BJ (cell line): ENCODE measurements at places on chromosomes 7 and 10. TPM values are rescaled to one million over a fixed set of nuclear protein-coding genes. Genes with fewer than 3 reads are reported as not detected.

Gene KAT6B
- 5.1 and 7.7 TPM in 2 replicates for polyA plus RNA-seq

Gene GNG11
- polyA plus RNA-seq, result 9.3 and 16.0 TPM in 2 replicates

Gene ZCWPW1
- 2.2 and 2.8 TPM in 2 replicates for polyA plus RNA-seq

GRCh38 chr10:29648114-29648982, 13.6 kb upstream of the SVIL start:
- no peak for DNase-seq

Gene PCLO
- 0.69 and 0.76 TPM in 2 replicates for polyA plus RNA-seq

GRCh38 chr10:98556061-98556460, 109.3 kb upstream of the HPS1 start:
- DNase-seq, result no peak

Gene SPDYE2B
- not detected in 2 replicates for polyA plus RNA-seq

DNA sequence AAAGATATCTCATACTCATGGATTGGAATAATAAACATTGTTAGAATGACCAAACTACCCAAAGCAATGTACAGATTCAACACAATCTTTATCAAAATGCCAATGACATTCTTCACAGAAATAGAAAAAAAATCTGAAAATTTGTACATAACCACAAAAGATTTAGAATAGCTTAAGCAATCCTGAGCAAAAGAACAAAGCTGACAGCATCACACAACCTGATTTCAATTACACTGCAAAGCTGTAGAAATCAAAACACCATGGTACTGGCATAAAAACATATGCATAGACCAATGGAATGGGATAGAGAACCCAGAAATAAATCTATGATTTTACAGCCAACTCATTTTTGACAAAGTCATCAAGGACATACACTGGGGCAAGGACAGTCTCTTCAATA, 130.0 kb upstream of the TMEM72 start:
- DNase-seq, result no peak

DNA sequence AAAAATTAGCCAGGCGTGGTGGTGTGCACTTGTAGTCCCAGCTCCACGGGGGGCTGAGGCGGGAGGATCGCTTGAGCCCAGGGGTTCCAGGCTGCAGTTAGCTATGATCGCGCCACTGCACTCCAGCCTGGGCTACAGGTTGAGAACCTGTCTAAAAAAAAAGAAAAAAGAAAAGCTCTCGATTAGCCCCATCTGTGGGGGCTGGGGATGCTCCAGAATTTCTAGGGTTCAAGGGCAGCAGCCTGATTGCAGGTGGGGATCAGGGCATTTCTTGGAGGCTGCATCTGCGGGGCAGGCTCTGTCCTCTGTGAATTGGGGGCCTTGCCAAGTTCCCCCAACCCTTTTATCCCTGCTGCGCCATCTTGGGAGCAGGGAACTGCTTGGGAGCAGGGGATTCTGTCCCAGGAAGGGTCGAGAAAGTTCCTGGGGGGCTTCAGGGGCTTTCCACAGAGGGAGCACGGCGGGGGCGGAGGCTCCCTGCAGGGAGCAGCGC, 651 bp upstream of the ARPC1A start:
- no peak for DNase-seq

GRCh38 chr7:128884561-128885369, 22.1 kb downstream of the ATP6V1F start:
- DNase-seq, result no peak

Gene CALCR
- polyA plus RNA-seq, result not detected in 2 replicates

DNA sequence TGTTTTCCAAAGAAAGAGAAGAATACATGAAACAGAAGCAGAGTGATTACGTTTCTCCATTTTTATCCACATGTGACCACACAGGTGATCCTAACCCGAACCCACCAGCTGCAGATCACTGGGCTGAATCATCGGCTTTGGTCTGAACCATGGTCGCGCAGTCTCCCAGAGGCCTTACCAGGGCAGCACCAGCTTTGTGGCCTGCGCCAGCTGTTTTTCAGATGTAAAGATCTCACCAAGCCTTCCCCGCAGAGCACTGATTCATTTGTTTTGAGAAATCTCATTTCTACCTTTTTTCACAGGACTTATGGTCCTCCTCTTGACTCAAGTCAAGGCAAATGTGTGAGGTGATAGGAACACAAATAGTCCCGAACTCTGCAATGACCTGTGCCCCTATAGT, 207.0 kb upstream of the PPP2R2D start:
- no peak for DNase-seq

Gene FAM241B
- 2.9 and 3.4 TPM in 2 replicates for polyA plus RNA-seq

- DNase-seq, result no peak
These were observed 109.1 kb downstream of the MTERF1 start for GRCh38 chr7:91771394-91771793.

GRCh38 chr10:53675177-53675576, 902.6 kb upstream of the MBL2 start:
- DNase-seq, result no peak

GRCh38 chr7:12458520-12459131, 55.0 kb upstream of the VWDE start:
- no peak for DNase-seq

- no peak for DNase-seq
These were observed 154.6 kb downstream of the TMEM178B start for GRCh38 chr7:141228482-141228881.

Gene PVRIG
- polyA plus RNA-seq, result not detected in 2 replicates

- DNase-seq, result no peak
These were observed 61.9 kb downstream of the FOXL3 start for GRCh38 chr7:351681-352480.

DNA sequence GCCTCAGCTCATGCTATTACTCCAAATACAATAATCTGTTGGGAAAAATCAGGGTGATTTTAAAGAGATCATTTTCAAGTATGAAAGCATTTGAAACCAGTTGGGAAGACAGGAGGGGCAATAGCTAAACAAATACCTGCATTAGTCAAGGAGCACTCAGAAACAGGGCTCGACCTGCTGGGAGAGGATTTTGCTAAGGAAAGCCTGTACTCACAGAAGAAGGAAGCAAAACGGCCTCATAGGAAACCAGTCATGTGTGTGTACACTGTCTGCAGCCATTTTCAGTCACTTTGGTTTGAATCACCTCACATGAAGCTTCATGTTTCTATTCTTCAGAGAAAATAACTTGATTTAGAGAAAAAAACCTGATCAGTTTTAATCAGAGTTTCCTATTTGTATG, 38.6 kb downstream of the FZD1 start:
- no peak for DNase-seq

Gene FZD8
- polyA plus RNA-seq, result 0.18 and 0.31 TPM in 2 replicates

GRCh38 chr7:158815083-158815799, 14.1 kb downstream of the ESYT2 start:
- no peak for DNase-seq

Gene PNLIPRP2
- not detected in 2 replicates for polyA plus RNA-seq

Gene CNTNAP2
- not detected in 2 replicates for polyA plus RNA-seq

Gene AKR1C3
- 0.26 and 0.43 TPM in 2 replicates for polyA plus RNA-seq

DNA sequence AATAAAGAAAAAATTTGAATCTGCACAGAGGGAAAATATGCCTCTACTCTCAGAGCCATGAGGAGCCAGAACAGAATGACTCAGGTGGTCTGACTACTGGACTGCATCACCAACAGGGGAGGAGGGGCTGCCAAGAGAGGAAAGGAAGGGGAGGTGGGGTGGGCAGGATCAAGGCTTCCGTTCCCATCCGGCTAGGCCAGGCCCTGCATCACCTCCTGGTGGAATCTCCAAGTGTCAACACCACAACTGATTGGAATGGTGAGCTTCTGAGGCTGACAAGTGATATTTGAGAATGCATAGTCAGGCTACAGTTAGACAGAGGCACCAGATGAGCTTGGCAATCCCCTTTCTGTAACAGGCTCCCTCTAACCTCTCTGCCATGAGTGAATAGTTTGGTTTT, 10.4 kb upstream of the GPR26 start:
- no peak for DNase-seq

GRCh38 chr10:131980321-131980720, 1.4 kb downstream of the BNIP3 start:
- DNase-seq, result no peak

Gene SPDYE2
- polyA plus RNA-seq, result not detected in 2 replicates

- no peak for DNase-seq
These were observed 111.8 kb upstream of the ANKRD1 start for GRCh38 chr10:91032611-91033206.

Gene MMRN2
- polyA plus RNA-seq, result 1.9 and 2.7 TPM in 2 replicates

DNA sequence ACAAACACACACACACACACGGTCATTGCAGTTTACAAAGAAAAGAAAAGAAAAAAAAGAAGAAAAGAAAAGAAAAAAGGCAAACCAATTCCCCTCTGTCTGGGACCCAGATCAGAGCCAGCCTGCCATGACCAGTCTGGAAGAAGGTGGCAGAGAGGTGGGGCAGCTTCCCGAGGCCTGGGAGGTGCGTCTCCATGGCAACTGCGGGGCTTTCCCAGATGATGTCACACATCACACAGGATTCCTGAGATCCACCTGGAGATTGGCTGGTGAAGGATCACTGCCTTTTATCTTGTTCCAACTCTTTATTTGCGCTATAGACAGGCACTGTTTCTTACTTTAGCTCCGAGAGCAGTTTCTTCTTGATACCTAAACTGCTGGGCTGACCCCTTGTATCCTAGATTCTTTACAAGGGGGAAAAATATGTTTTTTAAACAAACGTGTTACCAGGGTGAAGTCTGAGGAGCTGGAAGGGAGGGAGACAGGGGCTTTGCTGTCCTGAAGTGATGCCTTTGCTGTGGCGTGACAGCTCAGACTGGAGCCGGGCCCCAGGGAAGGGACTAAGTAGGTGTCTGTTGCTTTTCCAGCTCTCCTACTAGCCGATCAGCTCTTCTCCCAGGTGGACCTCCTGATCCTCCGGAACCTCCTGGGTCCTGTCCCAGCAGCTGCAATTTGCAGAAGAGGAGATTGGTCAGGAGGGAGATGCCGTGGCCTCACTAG, 298.5 kb downstream of the KLF6 start:
- DNase-seq, result no peak

DNA sequence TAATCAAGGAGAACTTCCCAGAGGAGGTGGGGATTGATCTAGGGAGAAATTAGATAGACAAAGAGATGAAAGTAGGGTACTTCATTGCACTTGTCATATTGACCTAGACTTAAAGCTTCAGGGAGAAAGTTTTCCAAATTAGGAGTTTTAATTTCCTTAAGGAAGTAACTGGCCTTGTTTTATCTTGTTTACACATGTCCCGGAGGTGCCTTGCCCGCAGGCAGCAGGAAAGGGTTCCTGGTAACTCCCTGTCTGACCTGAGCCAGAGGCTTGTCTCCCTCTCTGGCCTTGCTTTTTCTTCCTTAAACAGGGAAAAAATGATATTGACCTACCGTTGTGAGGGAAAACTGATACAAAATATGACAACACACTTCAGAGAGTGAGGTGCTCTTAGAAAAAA, 181.6 kb downstream of the EVX1 start:
- DNase-seq, result no peak

Gene GLI3
- 4.4 and 5.1 TPM in 2 replicates for polyA plus RNA-seq

DNA sequence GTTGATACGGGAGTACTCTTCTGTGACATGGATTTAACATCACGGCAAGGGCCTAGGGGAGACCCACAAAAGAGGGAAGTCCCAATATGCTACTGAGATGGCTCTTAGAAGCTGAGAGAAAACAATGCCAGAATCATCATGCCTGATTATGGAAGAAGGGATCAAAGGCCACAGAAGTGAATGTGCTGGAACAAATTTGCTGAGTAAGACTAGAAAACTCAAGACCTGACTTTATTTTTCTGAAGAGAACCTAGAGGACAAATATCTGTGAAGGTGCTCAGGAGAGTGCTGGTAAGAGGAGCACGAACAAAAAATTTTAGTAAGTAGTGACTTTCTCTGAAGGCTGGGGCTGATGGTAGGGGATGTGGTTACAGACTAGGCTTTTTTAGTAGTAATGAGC, 277.0 kb downstream of the ZEB1 start:
- no peak for DNase-seq

Gene URGCP
- 34.3 and 41.6 TPM in 2 replicates for polyA plus RNA-seq

- no peak for DNase-seq
These were observed 185.4 kb downstream of the CACNA2D1 start for GRCh38 chr7:82258181-82258580.

DNA sequence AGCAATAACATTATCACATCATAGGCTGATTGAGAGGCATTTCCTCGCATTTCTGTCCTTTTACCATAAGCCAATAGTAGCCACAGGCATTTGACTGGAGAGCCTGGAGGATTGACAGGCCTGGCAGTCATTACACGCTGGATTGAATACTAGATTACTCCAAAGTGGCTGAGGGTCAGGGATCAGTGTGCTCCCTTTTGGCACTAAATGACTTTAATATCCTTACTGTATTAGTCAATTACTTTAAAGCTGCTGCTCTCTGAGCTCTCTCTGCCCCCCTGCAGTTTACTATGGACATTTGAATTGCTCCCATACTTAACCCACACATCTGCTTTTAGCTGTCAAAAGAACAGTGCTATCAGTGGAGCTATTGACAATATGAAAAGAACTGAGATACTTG, 302.0 kb downstream of the TFEC start:
- no peak for DNase-seq

- no peak for DNase-seq
These were observed 159.2 kb upstream of the ITGB1 start for GRCh38 chr10:33117230-33117629.

DNA sequence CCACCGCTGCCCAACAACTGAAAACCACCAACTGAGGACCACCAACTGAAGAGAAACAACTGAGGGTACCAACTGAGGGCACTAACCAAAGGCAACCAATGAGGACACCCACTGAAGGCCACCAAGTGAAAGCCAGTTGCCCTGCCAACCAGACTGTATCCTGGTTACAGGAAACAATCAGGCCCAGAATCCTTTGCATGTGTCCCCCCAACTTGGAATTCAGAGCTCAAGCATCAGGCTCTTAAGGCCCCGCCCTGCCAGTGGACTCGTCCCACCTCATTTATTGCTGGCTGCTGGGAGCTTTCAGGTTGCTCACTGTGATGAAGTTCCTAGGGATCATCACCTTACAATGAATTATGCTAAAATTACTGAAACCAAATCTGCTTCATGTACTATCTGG, 76.6 kb upstream of the ABI1 start:
- no peak for DNase-seq

DNA sequence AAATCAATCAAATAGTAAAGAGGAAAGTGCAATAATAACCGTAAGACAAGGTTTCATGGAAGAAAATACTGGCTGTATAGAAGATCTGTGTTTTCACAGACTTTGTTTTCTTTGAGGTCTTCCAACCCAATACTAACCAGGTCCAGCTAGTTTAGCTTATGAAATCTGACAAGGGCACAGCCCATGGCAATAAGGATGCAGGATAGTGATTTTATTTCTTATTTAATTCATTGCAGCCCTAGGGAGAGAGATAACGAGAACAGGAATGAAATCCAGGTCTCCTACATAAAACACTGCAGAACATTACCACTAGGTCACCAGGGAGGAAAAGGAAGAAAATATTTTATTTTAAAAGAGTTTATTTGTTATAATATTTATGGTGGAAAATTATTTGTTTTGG, 145.1 kb downstream of the DNAJC1 start:
- no peak for DNase-seq

DNA sequence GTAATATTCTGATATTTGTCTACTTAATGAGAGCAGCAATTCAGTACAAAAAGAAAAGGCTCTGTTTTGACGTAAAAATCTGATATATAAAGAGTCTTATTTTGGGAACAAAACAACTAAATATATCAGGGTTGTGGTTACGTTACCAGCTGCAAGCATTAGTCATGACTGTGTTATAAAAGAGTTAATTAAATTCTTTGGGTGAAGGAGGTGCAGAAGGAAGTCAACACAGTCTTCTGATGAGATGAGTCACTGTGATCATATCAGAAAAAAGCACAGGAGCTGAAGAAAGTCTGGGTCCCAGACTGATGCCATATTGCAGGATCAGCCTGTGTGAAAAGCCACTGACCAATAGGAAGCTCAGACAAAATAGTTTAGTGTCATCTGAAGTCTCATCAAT, 234.3 kb upstream of the TEX47 start:
- no peak for DNase-seq
